IPS-NIHi11 (cell line): ENCODE measurements at places on chromosomes 4 and X.

DNA sequence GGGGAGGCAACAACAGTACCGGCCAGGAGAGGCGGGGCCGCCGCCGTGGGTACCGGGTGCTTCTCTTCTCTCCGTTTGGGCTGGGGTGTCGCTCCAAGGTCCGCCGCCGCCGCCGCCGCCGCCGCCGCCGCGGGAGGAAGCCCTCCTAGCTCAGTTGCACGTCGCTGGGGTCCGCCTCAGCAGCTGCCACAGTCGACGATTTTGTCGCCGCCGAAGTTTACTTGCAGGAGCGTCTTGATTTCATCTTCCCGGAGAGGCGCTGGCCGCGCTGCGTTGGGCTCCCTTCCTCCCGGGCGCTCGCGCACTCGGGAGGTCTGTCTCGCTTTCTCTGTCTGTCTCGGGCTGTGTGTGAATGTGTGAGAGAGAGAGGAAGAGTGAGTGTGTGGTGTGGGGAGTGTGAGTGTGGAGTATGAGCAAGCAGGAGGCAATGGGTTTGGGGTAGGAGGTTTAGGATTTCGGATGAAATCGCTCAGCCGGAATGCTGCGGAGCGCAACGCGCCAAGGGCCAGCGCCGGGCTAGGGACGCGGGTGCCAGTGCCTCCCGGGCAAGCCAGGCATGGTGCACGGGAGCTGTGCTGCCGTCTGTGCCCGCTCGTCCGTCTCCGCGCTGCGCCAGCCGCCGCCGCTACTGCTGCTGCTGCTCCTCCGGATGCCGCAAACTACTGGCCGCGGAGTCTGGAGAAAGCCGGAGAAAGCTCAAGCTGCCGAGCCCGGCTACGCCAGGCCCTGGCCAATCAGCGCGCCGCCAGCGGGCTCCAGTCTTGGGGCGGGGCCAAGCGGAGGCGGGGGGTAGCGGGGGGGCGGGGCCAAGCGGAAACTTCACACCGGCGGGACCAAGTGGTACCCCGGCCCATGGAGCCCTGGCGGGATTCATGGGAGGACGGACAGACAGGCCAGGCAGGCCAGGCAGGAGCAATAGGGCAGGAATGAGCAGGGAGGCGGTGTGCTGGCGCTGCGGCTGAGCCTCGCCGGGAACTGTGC is at the start of gene PCDH19:
Gene PCDH19, minus strand, starts transcription at position 664 of the 981 bp plus-strand sequence. CDS start 1,676 bp downstream, outside the sequence.
- DNase-seq: peak; percentile 85

GRCh38 chr4:26874110-26874509 is 13.5 kb downstream of the STIM2 start:
- no peak for DNase-seq

GRCh38 chrX:72532366-72532765 is 40.3 kb downstream of the HDAC8 start:
- DNase-seq: no peak

DNA sequence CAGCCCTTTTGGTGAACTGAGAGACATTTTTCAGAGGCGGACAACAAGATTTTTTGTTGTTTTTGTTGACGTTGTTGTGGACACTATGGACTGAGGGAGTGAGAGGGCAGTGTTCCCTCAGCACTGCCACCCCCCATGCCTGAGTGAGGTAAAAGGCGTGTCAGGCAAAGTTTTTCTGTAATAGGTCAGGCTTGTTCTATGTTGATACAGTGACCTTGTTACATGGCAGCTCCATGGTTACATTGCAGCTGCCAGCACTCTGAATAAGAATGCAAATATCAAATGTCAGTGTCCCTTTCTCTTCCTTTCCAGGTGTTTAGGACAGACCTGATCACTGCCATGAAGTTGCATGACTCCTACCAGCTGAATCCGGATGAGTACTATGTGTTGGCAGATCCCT is 36.6 kb downstream of the JADE1 start:
- no peak for DNase-seq

DNA sequence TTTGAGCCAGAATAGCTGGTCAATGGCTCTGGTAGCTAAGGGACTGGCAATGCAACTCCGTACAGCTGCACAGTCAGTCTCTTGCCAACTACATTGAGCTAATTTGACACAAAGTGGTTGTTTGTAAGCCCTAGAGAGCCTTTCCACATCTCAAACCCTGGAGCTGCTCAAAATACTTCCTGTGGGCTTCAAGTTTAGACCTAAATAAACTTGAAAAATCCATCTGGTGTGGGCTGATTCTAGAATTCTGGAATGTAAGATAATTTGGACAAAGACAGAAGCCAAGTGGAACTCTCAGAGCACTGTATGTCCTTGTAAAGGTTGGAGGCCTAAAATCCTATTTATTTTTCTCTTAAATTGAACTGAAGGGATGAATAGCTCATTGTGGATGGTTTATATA is 380.8 kb downstream of the SPRY1 start:
- DNase-seq: no peak
